NCI-H1105 treated with DMSO at 0.1 percent for 48 hours (cell line): ENCODE measurements at places on chromosomes 6 and 20.

DNA sequence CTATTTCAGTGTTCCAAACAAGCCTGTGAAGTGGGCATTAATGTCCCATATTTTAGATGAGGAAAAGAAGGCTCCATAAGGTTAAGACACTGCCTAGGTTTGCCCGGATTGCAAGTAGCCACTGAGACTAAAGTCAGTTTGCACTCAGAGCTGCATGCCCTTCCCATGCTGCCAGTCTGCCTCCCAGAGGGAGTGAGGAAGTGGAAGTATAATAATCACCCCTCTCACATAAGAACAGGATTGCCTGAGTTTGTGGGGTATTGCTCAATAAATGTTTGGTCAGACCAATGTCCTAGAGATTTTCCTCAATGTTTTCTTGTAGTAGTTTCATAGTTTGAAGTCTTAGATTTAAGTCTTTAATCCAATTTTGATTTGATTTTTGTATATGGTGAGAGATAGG lies 43.9 kb upstream of the CLIC5 start:
- no peak for DNase-seq

DNA sequence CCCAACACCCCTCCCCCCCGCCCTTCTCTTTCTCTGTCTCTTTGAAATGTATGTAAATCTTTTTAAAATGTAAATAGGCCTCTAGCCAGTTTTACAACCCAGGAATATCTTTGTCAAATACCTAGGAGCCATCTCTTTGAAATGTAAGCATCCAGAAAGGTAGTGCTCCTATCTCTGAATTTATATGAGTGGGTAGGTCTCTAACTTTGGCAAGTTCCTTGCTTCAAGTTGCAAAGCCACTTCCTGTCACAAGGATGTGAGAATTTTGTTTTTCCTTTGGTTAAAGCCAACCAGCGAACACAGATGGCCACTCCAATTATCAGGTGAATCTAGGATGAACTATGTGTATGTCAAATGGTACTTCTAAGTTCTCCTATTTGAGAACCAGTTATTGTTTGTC lies 6.2 kb upstream of the DEFB132 start:
- DNase-seq = no peak

- DNase-seq = no peak
These were observed 378 bp upstream of the LAMA2 start for GRCh38 chr6:128882560-128882959.

DNA sequence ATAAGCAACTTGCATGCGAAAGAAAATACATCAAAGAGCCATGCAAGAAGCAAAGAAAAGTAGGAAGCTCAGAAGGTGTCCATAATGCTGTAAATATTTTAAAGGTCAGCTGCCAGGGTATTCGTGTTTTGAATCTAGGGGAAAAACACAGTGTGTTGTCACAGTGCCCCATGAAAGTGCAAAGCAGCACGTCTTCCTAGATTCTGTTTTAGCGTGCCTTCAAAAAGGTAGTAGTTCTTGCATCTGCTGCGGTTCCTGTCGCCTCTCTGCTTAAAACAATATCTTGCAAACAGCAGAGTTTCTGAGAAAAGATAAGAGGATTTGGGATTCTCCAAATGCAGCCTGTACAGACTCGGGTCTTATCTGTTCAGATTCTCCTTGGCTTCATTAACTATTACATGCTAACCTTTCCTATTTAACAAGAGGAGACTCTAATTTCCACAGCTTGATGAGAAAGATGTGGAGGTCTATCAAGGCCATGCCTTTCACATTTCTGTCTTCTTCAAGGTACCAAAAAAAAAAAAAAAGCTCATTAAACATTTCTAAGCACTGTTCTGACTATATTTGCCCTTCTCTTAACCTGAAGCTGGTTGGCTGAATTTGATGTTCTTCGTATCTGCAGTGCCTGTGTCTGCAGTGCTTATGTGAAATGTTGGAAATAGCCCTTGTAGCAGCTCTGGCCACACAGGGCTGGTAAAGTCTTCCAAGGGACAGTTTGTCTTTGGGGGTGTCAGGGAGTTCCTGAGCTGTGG lies 297.5 kb downstream of the ADGB start:
- DNase-seq = no peak
